ENCODE measurements at places on chromosomes 3 and 15. TPM values are rescaled to one million over a fixed set of nuclear protein-coding genes. Genes with fewer than 3 reads are reported as not detected.

GRCh38 chr3:122398920-122399319 lies 14.9 kb downstream of the FAM162A start:
- no peak for DNase-seq

DNA sequence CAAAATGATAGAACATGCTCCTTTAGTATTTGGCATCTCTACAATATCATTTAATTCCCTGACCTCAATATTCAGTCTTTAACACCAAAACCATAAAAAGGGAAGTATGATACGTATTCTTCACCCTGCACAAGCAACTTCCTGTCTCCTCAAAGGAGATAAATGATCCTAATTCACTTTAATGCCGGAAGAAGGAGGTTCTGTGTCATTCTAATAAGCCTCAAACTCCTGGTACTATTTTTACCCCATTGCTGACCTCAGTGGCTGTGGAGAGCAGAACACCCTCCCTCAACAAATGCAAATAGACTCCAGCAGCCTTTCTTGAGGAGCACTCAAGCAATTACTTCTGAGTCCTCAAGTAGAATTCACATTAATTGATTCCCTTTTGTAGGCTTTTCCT lies 173.3 kb downstream of the TMEM108 start:
- no peak for DNase-seq

DNA sequence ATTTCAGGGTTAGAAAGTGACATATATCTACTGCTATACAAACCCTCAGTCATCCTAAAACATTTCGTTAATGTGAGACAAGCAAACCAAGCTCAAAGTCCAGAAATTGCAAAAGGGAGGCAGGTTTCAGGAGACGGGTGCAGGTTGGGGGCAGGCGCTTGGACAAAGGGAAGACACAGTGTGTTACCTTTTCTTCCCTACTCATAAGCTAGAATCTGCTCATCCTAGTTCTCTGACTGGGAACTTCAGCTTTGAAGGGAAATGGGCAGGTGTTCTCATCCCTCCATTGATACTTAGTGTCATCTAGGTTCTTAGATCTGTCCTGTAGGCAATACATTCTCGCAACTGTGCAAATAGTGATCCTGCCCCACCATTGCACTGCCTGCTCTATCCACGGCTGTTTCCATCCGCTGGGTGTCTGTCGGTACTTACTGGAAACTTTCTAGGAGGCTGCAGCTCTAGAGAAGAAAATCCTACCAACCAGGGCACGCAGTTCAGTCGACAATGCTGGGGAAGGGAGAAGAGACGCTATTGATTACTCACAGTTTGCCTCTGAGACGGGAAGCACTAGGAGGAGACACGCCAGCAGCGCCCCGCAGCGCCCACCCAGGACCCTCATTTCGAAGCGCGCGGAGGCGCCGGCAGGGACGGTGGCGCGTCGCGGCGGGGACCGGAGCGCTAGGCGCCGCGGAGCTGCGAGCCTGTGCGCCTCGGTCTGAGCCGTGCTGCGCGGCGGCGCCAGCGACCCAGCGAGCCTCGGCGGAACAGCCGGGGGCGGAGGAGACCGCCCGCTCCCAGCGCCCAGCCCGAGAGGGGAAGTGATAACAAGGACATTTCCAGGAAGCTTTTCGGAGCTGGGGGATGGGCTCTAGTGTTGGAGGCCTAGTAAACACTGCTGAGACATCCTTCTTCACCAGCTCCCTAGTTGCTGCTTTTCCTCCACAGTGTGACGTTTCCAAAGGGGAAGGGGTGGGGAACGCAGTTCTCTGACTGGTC lies at the start of gene PROS1:
PROS1 (minus strand) TSS at position 766 of the 996 bp plus-strand sequence; CDS start at position 619, 147 bp downstream.
- DNase-seq, result peak; percentile 75

CNTN3 gene
- 2.2 TPM for total RNA-seq

LSAMP gene
- 67.1 TPM for total RNA-seq

DNA sequence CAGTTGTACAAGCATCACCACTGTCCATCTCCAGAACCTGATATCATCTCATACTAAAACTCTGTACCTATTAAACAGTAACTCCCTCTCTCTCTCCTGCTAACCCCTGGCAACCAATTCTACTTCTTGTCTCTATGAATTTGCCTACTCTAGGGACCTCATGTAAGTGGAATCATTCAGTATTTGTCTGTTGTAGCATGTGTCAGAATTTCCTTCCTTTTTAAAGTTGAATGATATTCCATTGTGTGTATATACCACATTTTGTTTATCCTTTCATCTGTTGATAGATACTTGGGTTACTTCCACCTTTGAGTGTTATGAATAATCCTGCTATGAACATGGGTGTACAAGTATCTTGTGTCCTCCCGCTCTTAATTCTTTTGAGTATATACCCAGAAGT lies 16.6 kb downstream of the ZNF592 start:
- no peak for DNase-seq

DNA sequence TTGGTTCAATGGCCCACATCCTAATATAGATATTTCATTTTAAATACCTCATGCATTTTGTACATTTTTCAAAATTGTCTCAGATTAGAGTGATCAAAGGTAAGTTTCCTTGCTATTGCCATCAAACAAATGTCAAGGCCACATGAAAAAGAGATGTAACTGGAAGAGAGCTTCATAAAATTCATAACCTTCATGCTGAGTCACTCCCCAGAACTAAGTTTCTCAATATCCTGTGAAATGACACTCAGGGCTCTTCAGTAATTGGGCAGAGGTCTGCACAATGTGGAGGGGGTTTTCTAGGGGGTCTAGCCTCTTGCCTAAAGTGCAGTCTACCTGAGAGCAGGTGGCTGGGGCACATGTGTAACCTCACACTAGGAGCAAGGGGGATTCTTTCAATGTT lies 152.2 kb upstream of the SLC2A2 start:
- no peak for DNase-seq

SPINK8 gene
- total RNA-seq, result not detected

- DNase-seq, result peak; percentile 76
Observed at GRCh38 chr3:126267169-126267975, 87.0 kb upstream of the ALDH1L1 start.

- no peak for DNase-seq
Observed at GRCh38 chr3:159532577-159532976, 456.1 kb upstream of the IL12A start.

DNA sequence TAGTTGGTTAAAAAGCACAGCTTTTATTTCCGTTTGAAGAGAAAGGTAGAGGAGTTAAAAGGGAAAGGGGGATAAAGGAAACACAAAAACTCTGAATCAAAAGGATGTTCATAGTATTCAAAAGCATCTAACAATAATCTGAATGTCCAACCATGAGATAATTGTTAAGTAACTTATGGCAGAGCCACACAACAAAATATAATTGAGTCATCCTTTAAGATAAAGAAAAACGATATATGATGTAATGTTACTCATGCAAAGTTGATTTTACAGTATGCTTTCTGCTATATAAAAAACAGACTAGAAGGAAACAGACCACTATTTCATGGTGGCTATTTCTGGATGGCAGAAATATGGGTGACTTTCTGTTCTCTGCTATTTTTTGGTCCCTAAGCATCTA lies 3.9 kb downstream of the XPC start:
- no peak for DNase-seq

DNA sequence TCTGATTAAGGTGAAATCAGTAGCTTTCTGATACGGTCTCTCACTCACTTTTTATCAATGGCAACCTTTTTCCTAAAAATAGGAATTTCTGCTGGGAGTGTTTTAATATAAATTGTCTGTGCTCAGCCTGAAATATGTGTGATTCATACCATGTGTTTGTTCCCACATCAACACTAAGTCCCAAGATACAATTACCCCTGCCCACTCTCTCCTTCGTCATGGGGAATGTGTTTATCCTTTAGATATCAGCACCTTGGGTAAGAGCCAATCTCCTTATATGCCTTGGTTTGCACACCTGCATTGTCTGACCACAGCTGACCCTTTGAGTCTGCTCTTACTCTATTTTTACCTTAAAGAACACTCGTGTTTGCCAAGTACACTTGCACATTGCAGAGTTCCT lies 356.4 kb downstream of the LPP start:
- no peak for DNase-seq

DNA sequence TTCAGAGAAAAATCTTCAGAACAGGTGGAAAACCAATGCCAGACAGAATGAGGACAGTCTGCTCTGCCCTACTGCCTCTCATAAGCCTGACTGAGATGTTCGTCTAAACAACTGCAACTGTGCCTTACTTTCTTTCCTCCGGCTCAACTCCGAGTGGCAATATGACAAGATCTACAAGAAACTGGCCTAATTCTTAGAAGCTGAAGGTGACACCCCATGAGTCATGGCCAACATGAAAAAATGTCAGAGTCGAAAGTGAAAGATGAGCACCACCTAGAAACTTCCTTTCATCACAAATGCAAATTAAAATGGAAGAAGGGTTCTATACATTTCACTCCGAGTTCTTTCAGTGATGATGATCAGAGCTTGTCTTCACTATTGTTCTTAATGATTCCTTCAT lies 12.9 kb downstream of the PCYT1A start:
- DNase-seq, result no peak

GRCh38 chr3:99761415-99762165 lies 56.1 kb upstream of the CMSS1 start:
- DNase-seq, result no peak

NR2E3 gene
- total RNA-seq, result 0.69 TPM

- no peak for DNase-seq
Observed at GRCh38 chr3:186628756-186629155, 11.4 kb upstream of the FETUB start.

KCNMB3 gene
- 2.5 TPM for total RNA-seq

- DNase-seq, result no peak
Observed at GRCh38 chr3:68648494-68648893, 283.9 kb downstream of the TAFA4 start.

DNA sequence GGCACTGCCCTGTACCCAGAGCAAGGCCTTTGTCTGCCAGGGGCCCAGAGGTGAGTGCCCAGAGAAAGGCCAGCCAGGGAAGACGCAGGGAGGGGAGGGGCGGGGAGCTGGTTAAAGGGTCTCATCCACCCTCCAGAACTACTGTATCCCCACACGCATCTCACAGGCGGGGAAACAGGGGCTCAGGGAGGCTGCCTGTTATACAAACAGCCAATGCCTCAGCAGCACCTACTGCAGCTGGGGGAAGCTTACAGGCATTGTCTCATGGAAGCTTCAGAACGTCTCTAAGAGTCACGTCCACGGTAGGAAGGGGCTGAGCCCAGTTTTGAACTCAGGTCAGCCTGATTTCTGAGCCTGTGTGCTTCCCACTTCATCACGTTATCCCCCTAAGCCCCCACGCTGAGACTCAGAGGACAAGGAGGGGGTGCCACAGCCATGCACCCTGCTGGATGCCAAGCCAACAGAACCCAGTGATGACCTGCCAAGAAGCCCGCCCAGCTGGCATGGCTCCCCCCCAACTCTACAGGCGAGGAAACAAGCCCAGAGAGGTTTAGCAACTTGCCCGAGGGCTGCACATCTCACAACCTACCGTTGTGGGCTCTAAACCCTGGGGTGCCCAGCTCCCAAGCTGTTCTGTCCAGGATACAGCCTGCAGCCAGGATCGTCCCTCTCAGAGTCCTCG lies 54.5 kb downstream of the IQSEC1 start:
- DNase-seq, result no peak

DNA sequence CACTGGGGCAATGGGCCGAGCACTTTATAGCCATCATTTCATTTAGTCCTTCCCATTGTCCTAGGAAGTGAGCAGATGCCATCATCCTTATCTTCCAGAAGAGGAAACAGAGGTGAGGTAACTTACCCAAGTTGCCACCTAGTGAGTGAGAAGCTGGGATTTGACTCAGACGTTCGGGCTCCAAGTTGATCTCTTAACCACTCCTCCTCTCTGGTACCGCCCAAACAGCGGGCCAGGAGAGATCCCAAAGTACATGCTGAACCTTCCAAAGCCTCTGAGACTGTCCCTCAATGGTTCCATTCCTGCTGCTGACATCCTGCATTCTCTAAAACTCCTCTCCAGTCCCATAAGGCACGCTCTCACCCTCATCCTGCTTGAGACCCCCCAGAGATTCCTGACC lies 56.2 kb downstream of the EXOG start:
- no peak for DNase-seq

DNA sequence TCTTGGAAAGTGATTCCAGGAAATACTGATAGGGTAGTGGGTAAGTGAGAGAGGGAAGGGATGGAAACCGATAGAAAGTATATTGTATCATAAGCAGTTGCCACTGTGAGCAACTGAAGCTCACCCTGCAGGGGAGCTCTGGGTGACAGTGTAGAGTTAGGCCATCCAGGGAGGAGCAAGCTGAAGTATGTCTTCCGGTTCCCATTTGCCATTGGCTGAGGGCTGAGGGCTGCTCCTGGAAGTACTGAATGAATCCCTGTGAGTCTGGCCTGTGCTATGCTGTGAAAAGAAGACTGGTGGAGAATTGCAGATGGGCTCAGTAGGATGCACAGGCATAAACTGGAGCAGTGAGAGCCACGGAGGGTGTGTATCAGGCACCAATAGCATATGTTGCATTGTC lies 348.3 kb downstream of the MFSD1 start:
- no peak for DNase-seq

- DNase-seq, result peak; percentile 85
Observed at GRCh38 chr3:196186651-196187573, 24.3 kb downstream of the ZDHHC19 start.
